Tongue (tissue), 3 donors: ENCODE measurements at places on chromosomes 16 and 17. TPM values are rescaled to one million over a fixed set of nuclear protein-coding genes. Genes with fewer than 3 reads are reported as not detected.

KCNG4 gene
- total RNA-seq = not detected

MYH10 gene
- 86.1 TPM for total RNA-seq

DNA sequence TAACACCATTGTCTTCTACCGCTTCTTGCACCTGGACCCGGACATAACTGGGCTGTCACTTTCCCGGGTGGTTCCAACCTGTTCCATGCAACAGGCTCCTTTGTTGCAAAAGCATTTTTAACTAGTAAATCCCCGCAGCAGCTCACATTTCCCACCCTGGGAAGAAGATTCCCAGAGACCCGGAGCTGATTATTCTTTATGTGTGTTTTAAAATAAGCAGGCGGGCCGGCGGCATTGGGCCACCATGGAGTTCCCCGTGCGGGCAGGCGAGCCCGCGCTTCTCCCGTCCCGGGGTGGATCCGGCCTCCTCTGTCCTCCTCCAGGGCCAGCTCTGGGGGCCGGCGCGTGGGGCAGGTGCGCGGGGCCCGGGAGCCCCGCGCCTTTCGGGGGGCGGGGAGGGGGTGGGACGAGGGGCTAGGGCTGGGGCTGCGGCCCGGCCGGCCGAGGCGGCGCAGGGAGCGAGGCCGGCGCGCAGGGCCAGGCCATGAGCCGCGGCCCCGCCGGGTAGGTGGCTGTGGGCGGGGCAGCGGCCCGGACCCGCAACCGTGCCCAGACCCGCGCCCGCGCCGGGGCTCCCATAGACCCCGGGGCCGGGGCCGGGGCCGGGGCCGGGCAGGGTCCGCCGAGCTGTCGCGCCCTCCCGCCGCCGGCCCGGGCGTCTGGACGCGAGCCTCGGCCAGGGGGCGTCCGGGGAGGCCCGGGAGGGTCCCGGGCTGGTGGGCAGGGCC lies 1.7 kb downstream of the CRAMP1 start:
- DNase-seq = peak; percentile 13

NPIPB2 gene
- 7.0 TPM for total RNA-seq

DNA sequence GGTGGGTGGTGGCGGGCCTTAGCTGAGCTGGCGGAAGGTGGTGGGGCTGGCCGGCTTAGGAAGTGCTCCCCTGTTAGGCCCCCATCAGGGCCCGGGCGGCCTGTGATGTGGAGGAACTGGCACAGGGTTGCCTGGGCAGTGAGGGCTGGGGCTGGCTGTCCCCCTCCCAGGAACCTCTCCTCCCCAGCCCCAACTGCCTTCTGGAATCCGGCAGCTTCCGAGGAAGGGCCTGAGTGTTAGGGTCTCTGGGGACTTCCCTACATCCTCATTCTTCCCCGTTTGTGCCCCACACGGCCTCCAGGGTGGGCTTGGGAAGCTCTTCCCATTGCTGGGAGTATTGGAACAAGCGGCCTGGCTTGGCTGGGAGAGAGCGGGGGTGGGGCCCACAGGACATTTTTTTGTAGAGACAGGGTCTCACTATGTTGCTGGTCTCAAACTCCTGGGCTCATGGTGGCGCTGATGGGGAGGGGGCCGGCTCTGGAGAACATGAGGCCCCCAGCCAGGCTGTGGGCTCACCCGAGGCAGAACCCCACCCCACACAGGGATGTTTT lies 89.9 kb upstream of the CIBAR2 start:
- DNase-seq = no peak

DNA sequence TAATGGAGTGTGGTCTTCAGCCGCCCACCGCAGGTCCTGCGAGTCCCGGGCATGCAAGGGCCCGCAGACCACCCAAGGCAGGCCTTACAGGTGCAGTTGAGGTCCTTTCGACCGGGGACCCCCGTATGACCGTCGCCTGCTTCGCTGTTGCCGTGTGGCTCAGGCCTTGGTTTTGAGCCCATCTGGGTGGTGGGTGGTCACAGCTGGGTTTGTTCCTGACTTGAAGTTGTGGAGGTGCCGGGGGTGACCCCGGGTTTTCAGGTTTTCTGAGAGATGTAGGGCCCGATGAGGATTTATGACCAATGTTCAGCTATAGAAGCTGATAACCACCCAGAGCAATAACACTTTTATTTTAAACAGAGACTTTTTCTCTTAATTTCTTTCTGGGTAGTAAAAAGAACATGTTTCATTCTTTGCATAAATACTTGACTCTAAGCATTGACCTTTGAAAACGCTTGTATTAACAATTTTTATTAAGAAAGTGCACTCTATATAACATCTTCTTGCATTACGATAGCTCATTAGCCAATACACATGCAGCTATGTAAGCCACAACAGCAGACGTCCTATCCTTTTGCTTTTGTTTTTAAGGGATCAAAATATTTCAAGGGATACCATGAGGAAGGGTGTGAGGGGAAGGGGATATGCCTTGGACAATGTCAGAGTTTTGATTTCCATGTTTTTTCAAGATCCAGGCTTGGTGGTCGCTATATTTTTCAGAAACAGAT lies 1.9 kb downstream of the FOXL1 start:
- no peak for DNase-seq

KRTAP9-2 gene
- total RNA-seq = not detected

GRCh38 chr16:49635009-49635350 lies 220.9 kb downstream of the ZNF423 start:
- no peak for DNase-seq

GRCh38 chr16:27254262-27254811 lies 14.2 kb downstream of the NSMCE1 start:
- no peak for DNase-seq

SSTR5 gene
- total RNA-seq = 0.72 TPM

DNA sequence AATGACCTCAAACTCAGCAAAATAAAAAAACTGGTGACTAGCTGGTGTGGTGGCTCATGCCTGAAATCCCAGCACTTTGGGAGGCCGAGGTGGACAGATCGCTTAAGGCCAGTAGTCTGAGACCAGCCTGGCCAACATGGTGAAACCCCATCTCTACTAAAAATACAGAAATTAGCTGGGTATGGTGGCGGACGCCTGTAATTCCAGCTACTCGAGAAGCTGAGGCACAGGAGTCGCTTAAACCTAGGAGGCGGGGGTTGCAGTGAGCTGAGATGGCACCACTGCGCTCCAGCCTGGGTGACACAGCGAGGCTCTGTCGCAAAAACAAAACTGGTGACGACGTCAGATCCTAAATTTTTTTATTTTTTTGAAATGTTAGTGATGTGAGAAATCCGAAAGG lies 82.6 kb upstream of the TOB1 start:
- DNase-seq = no peak

SDR42E2 gene
- total RNA-seq = not detected

GRCh38 chr16:73536931-73537330 lies 489.0 kb upstream of the ZFHX3 start:
- no peak for DNase-seq

DNA sequence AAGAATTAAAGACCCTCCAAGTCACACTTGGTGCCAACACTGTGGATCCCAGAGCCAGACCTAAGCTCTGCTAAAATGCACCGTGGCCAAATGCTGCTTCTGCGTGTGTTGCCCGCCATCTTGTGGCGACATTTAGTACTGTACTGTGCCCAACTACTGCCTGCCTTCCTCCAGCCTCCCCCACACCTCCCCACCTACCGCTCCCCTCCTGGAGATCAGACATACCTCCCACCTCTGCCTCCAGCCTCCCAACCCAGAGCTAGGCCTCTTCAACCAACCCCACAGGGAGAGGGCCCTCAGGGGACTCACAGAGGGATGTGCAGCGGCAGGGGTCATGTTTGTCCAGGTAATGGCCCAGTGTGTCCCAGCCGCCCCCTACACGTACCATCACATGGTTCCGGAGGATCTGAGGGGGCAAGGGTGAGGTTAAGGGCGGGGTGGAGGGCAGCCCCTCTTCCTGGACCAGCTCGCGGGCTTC lies 5.5 kb downstream of the GAS2L2 start:
- peak; percentile 86 for DNase-seq

DNA sequence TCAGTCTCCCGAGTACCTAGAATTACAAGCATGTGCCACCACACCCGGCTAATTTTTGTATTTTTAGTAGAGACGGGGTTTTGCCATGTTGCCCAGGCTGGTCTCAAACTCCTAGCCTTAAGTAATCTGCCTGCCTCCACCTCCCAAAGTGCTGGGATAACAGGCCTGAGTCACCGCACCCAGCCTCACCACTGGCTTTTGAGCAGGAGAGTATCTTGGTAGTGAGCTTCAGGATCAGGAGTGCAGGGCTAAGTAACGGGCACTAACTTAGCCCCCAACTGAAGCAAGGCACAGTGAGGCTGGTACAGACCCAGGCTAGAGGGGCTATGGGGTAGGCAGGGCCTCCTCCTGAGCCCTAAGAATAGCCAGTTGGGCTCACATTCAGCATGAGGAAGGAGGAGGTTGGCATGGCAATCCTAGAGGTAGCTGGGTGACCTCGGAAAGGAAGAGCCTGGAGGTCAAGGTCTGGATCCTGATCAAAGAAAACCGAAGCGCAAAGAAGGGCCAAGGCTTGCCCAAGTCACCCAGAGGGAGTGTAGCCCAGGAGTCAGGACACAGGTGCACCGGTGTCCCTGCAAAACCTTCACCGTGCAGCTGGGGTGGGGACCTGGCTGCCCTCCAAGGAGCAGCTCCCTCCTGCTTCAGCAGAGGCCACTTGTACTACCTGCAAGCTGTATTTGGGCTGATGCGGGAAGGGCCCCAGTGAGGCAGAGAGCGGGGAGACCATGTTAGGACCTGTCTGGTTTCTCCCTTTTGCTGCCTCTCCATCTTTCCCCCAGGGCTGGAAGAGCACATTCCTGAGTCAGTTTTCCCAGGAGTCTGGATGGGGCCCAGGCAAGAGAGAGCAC lies 1.3 kb upstream of the ADGRG5 start:
- DNase-seq = peak; percentile 46

NUTF2 gene
- 124 TPM for total RNA-seq

DNA sequence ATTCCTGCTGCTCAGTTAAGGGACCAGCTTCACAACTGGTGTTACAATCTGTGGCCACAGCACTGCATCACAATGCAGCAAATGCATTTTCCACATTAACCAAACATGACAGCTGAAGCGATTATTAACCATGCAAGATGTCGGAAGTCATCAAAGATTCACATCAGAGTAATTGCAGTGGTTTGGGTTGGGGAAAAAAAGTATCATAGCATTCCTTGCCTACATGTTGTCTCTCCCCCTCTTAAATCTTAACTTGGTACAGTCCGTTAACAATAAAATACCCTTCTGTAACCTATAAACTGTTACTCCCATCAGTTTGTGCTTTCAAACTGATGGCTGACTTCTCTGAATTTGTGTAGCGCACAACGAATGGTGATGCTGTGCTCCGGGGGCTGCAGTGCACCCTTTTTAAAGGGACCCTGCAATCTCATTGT lies 51.6 kb downstream of the NUP93 start:
- peak; percentile 56 for DNase-seq

PHF12 gene
- total RNA-seq = 23.2 TPM

DNA sequence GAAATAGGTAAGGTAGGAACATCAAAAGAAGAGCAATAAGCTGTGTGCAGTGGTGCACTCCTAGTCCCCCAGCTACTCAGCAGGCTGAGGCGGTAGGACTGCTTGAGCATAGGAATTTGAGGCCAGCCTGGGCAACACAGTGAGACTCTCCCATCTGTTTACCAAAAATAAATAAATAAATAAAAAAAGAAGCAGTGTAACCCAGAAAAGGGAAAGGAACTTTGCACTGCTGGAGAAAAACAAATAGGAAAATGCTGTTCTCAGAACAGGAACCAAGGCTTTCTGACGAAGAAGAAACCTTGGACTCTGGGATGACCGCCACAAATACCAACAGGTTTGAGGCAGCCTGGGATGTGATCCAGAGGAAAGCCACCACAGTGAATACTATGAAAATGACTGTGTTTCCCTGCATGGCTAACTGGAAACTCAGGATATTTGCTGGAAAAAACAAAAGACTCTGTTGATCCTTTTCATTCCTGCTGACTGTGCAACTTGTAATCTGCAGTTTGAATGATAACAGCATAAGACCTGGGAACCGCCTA lies 41.2 kb downstream of the TTC19 start:
- DNase-seq = no peak

SLC38A8 gene
- total RNA-seq = not detected

DNA sequence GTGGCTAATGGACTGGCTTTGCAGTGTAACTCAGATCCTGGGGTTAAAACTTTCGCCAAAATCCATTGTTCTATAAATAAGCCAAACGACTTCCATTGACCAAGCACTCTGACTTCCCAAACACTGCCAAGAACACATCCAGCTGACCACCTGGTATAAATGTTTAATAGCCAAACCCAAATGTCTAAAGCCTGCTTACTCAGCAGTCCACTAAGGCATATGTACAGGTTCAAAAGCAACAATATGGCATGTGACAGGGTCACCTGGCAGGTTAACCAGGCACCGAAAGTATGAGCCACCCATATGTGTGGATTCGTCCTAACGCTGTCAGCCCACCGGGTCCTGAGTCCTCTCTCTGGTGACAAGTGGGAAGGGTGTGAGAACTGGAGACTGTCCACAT lies 2.1 kb downstream of the CSNK1D start:
- DNase-seq = no peak

PPP1R27 gene
- total RNA-seq = 11.9 TPM

- peak; percentile 89 for DNase-seq
These were observed 29.3 kb downstream of the CEP295NL start for GRCh38 chr17:78873519-78874340.

TEDC2 gene
- 3.4 TPM for total RNA-seq

DNA sequence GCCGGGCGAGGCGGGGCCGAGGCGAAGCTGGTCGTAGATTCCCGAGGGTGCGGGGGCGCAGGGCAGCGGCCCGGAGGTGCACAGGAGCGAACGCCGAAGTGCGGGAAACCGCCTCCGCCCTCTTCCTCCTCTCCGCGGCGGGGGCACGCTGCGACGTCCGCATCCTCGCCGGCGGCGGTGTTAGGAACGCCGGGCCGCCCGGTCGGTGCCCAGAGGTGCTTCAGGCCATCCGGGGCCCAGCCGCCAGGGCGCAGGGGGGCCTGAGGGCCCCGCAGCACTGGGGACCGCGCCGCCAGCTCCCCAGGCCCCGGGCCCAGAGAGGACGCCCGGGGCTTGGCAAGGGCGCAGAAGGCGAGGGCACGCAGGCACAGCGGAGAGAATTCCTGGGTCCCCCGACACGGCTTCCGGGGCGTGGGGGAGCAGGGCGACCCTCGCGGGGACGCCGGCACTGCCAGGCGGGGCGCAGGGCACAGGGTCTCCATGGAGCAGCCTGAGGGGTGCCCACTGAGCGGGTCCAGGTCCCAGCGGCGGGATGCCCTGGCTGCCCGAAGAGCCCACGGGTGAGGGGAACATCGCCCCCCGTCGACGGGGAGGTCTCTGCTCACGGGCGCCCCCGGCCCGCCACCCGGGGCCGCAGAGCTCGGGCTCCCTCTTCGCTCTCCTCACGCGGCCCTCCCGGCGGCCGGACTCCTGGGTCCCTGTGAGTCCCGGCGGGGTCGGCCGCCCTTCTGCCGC lies 576 bp downstream of the EPOP start:
- DNase-seq = no peak

DNA sequence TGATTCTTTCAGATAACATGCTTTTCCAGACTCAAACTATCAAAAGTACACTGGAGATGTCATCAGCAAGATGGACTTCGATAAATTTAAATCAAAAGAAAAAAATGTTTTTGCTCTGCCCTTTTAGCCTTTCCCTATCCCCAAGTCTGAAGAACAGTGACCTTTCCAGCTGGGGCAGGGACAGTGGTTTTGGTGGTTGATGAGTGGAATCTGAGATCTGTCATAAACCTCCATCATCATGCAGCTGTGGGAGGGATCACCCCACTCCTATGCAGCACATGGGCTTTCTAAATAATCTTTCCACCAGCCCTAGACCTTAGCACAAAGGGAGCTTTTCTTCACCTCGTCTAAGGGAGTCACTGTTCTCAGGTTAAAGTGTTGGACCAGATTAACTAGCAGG lies 869.5 kb upstream of the SOX9 start:
- no peak for DNase-seq

POLG2 gene
- total RNA-seq = 11.9 TPM

PIPOX gene
- 1.2 TPM for total RNA-seq

KRT20 gene
- total RNA-seq = 0.51 TPM

PRKAR1A gene
- total RNA-seq = 578 TPM

NFATC3 gene
- total RNA-seq = 30.9 TPM
